ENCODE measurements at places on chromosomes 6 and 20. TPM values are rescaled to one million over a fixed set of nuclear protein-coding genes. Genes with fewer than 3 reads are reported as not detected.

SPEF1 gene
- total RNA-seq = not detected

- DNase-seq = no peak
Measured at GRCh38 chr20:8094415-8094818, 37.6 kb upstream of the PLCB1 start.

SPTLC3 gene
- 0.68 TPM for total RNA-seq

CST1 gene
- not detected for total RNA-seq

GRCh38 chr6:55826941-55827340, 48.4 kb downstream of the BMP5 start:
- DNase-seq = no peak

GRCh38 chr6:162726947-162727321, 632 bp downstream of the PRKN start:
- no peak for DNase-seq

COQ3 gene
- 12.9 TPM for total RNA-seq

METTL24 gene
- not detected for total RNA-seq

KIAA1755 gene
- not detected for total RNA-seq

GRCh38 chr20:53986037-53986650, 84.2 kb downstream of the BCAS1 start:
- no peak for DNase-seq

DNA sequence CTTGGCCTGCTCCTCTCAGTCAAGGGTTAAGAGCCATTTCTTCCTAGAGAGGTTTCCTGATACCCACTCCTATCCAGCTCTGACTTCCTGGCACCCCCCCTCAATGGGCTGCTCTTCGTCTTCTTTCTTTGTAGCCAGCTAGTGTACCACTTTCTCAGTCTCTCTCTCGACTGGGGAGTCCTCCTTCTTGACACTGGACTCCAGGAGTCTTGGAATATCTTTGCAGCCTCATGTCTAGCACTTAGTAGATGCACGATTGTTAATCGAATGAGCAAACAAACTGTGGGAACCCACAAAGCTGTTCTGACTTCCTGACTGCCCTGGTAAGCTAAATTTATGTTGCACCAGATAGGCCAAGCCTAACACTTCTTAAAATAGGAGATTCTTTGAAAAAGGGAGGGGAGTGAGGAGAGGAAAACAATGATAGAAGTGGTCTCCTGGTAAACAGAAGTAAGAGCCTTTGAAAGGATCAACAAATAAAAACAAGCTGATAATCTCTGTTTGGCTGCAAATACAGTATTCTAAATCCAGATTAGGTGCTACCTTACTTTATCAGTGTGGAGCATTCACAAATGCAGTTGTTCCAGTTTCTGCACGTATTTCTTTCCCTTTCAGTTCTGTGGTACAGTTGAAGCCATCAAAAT, 160.1 kb upstream of the CITED2 start:
- no peak for DNase-seq

MRAP2 gene
- total RNA-seq = not detected

BPIFB1 gene
- total RNA-seq = not detected

GRCh38 chr6:28357036-28357435, 7.3 kb downstream of the ZKSCAN3 start:
- no peak for DNase-seq

GRCh38 chr6:127199470-127199869, 67.2 kb upstream of the RNF146 start:
- DNase-seq = no peak

- DNase-seq = no peak
Measured at GRCh38 chr6:54010340-54011276, 100.6 kb upstream of the MLIP start.

GRCh38 chr6:108797951-108798669, 50.1 kb upstream of the ARMC2 start:
- no peak for DNase-seq

DNA sequence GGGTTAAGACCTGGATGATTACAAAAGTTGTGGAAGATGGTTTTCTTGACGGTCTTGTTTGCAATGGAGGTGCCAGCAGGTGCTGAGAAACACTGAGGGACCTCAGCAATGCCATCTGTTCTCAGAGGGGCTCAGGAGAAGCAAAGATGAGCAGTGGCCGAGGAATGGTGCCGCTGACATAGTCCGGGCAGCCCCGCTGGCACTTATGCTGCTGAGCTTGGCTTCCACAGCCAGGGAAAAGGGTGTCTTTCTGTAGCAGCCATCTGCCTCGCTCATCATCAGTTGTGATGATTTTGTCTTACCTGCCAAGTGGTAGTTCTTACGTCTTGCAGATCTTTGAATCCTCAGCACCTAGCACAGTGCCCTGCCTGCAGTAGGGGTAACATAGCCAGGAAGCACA, 55.7 kb downstream of the PPP1R14C start:
- no peak for DNase-seq

GRCh38 chr6:130535242-130535641, 169.4 kb downstream of the TMEM200A start:
- DNase-seq = no peak

DNA sequence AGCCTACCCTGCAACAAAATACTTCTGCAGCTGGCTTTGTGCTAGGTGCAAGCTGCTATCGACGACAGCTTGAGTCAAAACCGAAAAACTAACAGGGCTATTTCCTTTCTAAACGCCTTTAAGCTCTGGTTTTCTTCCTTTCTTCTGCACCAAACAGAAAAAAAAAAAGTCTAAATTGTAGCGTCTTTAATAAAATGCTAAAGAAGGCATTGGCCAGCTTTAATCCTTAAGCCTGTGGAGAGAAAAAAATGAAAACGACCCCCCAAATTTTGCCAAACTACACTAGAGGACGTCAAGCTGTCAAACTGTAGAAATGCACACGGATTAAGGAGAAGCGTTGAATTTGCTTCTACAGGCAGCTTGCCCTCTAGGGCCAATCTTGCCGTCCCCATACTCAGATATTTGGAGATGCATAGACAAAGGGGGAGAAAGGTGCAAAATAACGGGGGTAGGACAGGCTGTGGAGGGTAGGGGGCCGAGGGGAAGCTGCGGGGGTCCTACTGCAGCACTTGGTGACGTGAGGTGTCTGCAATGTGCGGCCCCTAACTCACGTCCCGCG, 1.4 kb upstream of the NRN1 start:
- no peak for DNase-seq

ZSCAN23 gene
- total RNA-seq = 0.50 TPM

- no peak for DNase-seq
Measured at GRCh38 chr6:128925765-128926164, 42.8 kb downstream of the LAMA2 start.

GRCh38 chr20:56353356-56353755, 5.4 kb upstream of the FAM210B start:
- no peak for DNase-seq

Data from activated T-helper 2 cell treated with anti-CD3 and anti-CD28 coated beads, Interferon-gamma antibody, Interleukin-2, Interleukin-4, amounts not matched to agents 10 μg/mL and 5 μg/mL and 100 μg/mL, durations not matched to agents 14 hours and 24 hours and 36 hours (primary cell).